HCT116 (cell line): ENCODE measurements at places on chromosomes 5 and 9.

DNA sequence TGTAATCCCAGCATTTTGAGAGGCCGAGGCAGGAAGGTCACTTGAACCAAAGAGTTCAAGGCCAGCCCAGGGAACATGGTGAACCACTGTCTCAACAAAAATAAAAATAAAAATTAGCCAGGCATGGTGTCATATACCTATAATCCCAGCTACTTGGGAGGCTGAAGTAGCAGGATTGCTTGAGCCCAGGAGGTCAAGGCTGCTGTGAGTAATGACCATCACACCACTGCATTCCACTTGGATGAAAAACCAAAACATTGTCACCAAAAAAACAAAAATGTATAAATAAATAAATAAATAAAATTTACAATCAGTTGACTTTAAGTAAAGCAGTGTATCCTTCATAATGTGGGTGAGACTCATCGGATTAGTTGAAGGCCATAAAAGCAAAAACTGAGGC lies 541.4 kb downstream of the CSNK1G3 start:
- no peaks in the 10 kb centered on the region for H3K4me1 ChIP-seq
- DNase-seq: no peak
- H3K27me3 ChIP-seq: no peaks in the 10 kb centered on the region
- no peak overlapping the region for H3K27ac ChIP-seq
- no peak overlapping the region for H3K4me3 ChIP-seq
- H3K36me3 ChIP-seq: no peaks in the 10 kb centered on the region

GRCh38 chr5:158064334-158065123 lies 205.6 kb upstream of the CLINT1 start:
- H3K4me1 ChIP-seq: no peaks in the 10 kb centered on the region
- H3K36me3 ChIP-seq: no peaks in the 10 kb centered on the region
- H3K4me3 ChIP-seq: no peak overlapping the region
- no peak overlapping the region for H3K27ac ChIP-seq

GRCh38 chr5:31948006-31948405 lies 226.1 kb downstream of the GOLPH3 start:
- no peak overlapping the region for H3K4me3 ChIP-seq
- no peaks in the 10 kb centered on the region for H3K36me3 ChIP-seq
- H3K4me1 ChIP-seq: no peaks in the 10 kb centered on the region
- H3K27ac ChIP-seq: no peak overlapping the region
- H3K27me3 ChIP-seq: no peaks in the 10 kb centered on the region

DNA sequence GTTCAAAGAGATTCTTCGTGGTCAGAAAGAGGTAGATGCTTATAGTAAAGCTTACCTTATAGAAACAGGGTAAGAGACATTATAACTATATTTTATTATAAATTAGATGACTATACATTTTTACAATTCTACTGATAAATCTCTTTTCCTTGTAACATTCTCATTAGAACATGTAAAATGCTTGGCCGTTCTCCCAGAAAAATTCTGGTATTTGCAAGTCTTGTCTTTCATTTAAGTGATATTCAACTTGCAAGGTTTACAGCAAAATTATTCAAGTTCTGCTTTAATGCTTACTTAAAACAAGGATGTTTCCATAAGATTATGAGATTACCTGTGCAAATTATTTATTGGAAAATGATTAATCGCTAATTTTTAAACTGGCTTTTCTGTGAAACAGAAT lies 41.3 kb upstream of the CDH18 start:
- no peak overlapping the region for H3K27ac ChIP-seq
- DNase-seq: no peak
- no peaks in the 10 kb centered on the region for H3K27me3 ChIP-seq
- no peaks in the 10 kb centered on the region for H3K36me3 ChIP-seq
- no peaks in the 10 kb centered on the region for H3K4me1 ChIP-seq

DNA sequence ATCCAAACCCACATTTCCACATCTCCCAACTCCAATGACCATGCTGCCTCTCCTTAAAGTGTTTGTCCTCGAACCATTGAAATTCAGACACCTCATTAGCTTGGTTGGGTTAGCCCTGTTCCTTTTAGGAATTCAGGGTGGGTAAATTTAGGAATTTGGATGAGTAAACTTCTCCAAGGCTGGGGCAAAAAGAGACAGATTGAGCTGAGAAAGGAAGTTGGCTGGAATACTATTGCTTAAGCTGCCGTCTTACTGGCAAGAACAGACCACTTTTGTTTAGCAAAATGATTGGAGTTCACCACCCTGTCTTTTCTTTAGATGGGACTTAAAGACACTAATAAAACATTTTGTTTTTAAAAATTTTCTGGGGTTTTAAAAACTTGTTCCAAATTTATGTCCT lies 143.6 kb upstream of the GDNF start:
- no peaks in the 10 kb centered on the region for H3K36me3 ChIP-seq
- H3K4me3 ChIP-seq: no peak overlapping the region
- DNase-seq: no peak
- H3K4me1 ChIP-seq: no peaks in the 10 kb centered on the region
- H3K27ac ChIP-seq: no peak overlapping the region
- peaks cover 34% of the 10 kb centered on the region for H3K27me3 ChIP-seq

GRCh38 chr5:31238497-31238896 lies 45.0 kb downstream of the CDH6 start:
- H3K4me3 ChIP-seq: no peak overlapping the region
- no peaks in the 10 kb centered on the region for H3K4me1 ChIP-seq
- no peak overlapping the region for H3K27ac ChIP-seq
- no peaks in the 10 kb centered on the region for H3K36me3 ChIP-seq
- no peaks in the 10 kb centered on the region for H3K27me3 ChIP-seq

- DNase-seq: peak; percentile 8
- 0 out of 2 replicates have a peak, but pooled peaks cover 8% of the 10 kb centered on the region for H3K4me1 ChIP-seq
- no peaks in the 10 kb centered on the region for H3K36me3 ChIP-seq
- H3K4me3 ChIP-seq: no peak overlapping the region
- no peak overlapping the region for H3K27ac ChIP-seq
Measured at GRCh38 chr9:76687861-76688391, 76.3 kb upstream of the PCA3 start.

- peaks cover 5% of the 10 kb centered on the region for H3K36me3 ChIP-seq
- no peak overlapping the region for H3K4me3 ChIP-seq
- DNase-seq: no peak
- H3K27me3 ChIP-seq: no peaks in the 10 kb centered on the region
- H3K4me1 ChIP-seq: no peaks in the 10 kb centered on the region
Measured at GRCh38 chr9:133775951-133776905, 38.1 kb upstream of the SARDH start.

DNA sequence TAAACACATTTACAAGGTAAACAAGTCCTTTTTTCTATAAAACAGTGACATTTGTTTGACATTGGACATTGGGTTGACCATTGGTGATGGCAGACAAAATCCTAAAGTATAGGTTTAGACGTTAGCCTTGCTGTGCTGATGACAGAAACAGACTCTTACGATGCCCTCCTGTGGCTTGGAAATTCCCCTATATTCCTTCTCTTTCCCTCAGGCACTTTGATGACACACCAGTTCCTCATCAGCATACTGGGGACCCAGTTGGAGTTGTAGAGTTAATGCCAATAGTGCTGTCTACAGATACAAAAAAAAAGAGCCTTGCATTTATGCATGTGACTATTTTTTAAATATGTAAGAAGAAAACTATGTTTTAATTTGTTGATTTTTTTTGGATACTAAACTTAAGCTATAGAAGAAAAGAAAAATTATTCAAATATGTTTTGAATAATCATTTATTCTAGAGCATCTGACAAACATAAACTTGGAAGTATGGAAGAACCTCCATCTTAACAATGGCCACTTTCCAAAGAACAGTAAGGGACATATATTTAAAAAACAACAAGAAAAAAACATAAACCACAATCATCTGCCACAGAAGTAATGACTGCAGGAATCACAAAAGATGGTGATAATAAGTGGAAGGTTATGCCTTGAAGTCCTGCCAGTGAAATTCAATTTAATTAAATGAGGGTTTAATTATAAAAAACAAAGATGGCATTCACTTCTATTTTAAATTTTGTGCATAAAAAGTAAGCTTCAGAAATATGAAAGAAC lies 75.6 kb upstream of the SNCAIP start:
- H3K36me3 ChIP-seq: no peaks in the 10 kb centered on the region
- no peak overlapping the region for H3K4me3 ChIP-seq
- H3K27me3 ChIP-seq: no peaks in the 10 kb centered on the region
- no peak for DNase-seq
- no peak overlapping the region for H3K27ac ChIP-seq

DNA sequence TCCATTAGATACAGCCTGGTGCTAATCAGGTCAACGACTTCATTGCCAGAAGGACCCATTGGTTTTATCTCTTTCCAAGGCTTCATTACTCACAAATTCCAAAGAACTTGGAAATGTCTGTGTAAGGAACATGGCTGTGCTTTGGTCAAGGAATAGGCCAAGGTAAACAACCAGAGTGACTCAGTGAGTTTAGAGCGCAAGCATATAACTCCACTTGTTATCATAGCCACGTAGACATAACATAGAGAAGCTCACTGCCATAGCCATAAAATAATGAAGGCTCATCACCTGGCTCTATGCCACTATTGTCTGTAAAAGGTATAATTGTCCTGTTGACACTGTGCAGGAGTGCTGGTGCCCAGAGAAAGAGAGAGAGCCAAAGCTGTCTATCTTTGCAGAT lies 139.3 kb upstream of the PLCXD3 start:
- no peak for DNase-seq
- no peak overlapping the region for H3K27ac ChIP-seq
- H3K27me3 ChIP-seq: no peaks in the 10 kb centered on the region
- H3K4me3 ChIP-seq: no peak overlapping the region

- H3K27me3 ChIP-seq: no peaks in the 10 kb centered on the region
- no peak for DNase-seq
- H3K27ac ChIP-seq: no peak overlapping the region
Measured at GRCh38 chr9:91092214-91092613, 269.5 kb downstream of the AUH start.

- H3K4me3 ChIP-seq: peak overlapping the region; percentile 78
- peak overlapping the region; percentile 63 for H3K27ac ChIP-seq
- DNase-seq: no peak
- 0 out of 2 replicates have a peak, but pooled peaks cover 2% of the 10 kb centered on the region for H3K36me3 ChIP-seq
Measured at GRCh38 chr9:97695995-97696802, 941 bp downstream of the XPA start.

DNA sequence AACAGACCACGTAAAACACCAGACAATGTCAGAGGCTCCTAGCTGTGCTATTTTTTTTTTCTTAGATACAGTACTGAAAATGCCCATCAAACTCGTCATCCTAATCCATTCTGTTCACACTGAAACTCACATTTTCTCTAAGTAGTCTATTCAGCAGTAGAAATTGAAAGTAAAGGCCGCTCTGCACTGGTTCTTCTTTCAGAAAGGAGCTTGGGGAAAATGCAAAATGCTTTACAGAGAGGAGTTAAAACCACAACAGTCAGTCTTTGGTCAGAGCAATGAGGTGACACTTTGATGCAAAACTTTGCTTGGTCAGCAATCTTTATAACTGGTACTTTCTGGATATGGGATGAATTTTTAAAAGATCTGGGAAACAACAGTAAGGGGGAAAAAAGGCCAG lies 43.8 kb upstream of the SUSD1 start:
- DNase-seq: no peak
- no peak overlapping the region for H3K4me3 ChIP-seq
- no peaks in the 10 kb centered on the region for H3K4me1 ChIP-seq

DNA sequence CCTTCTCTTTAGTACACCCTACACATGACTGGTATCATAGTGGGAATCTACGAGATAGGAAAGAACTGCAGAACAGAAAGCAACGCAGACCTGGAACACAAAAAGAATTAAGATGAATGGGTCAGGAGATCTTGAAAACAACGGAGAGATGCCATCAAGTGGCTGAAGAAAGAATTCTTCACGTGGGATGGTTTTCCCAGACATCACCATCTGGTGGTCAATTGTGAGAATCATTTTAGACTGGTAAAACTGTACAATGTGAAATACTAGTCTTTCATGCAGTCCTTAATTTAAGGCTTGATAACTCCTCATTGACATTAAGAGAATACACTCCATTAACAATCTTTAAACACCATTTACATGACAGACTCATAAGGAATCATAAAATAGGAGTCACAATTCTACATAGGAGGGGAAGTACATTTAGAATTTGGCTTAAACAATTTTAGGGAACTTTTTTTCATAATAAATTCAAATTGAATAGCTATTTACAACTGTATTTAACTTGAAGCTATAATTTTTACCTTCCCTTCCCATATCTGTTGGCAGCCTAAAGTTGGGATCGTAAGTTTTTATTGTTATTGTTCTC lies 128.4 kb upstream of the TRPM3 start:
- H3K27me3 ChIP-seq: peaks cover 2% of the 10 kb centered on the region; the same call in 1 of the 2 replicates
- H3K27ac ChIP-seq: no peak overlapping the region
- H3K4me1 ChIP-seq: no peaks in the 10 kb centered on the region
- DNase-seq: peak; percentile 43

GRCh38 chr5:165504674-165505073 lies 1999.3 kb downstream of the MAT2B start:
- H3K27me3 ChIP-seq: no peaks in the 10 kb centered on the region
- H3K4me1 ChIP-seq: no peaks in the 10 kb centered on the region
- no peak overlapping the region for H3K4me3 ChIP-seq

- no peaks in the 10 kb centered on the region for H3K36me3 ChIP-seq
- H3K27me3 ChIP-seq: peaks cover 3% of the 10 kb centered on the region; the same call in 1 of the 2 replicates
- H3K27ac ChIP-seq: no peak overlapping the region
- no peak overlapping the region for H3K4me3 ChIP-seq
Measured at GRCh38 chr9:121451586-121451985, 48.1 kb downstream of the GGTA1 start.

GRCh38 chr9:114706711-114707110 lies 24.7 kb upstream of the TEX48 start:
- H3K4me3 ChIP-seq: no peak overlapping the region
- H3K4me1 ChIP-seq: no peaks in the 10 kb centered on the region
- H3K27me3 ChIP-seq: peaks cover 5% of the 10 kb centered on the region; the same call in 1 of the 2 replicates
- no peak for DNase-seq

- H3K27ac ChIP-seq: no peak overlapping the region
- H3K27me3 ChIP-seq: no peaks in the 10 kb centered on the region
- DNase-seq: no peak
- no peaks in the 10 kb centered on the region for H3K36me3 ChIP-seq
- no peaks in the 10 kb centered on the region for H3K4me1 ChIP-seq
- H3K4me3 ChIP-seq: no peak overlapping the region
Measured at GRCh38 chr5:155368490-155368889, 354.9 kb downstream of the KIF4B start.

GRCh38 chr9:75369989-75370388 lies 281.7 kb downstream of the OSTF1 start:
- no peak overlapping the region for H3K27ac ChIP-seq
- H3K27me3 ChIP-seq: peaks cover 9% of the 10 kb centered on the region
- DNase-seq: no peak
- no peaks in the 10 kb centered on the region for H3K4me1 ChIP-seq
- no peaks in the 10 kb centered on the region for H3K36me3 ChIP-seq

DNA sequence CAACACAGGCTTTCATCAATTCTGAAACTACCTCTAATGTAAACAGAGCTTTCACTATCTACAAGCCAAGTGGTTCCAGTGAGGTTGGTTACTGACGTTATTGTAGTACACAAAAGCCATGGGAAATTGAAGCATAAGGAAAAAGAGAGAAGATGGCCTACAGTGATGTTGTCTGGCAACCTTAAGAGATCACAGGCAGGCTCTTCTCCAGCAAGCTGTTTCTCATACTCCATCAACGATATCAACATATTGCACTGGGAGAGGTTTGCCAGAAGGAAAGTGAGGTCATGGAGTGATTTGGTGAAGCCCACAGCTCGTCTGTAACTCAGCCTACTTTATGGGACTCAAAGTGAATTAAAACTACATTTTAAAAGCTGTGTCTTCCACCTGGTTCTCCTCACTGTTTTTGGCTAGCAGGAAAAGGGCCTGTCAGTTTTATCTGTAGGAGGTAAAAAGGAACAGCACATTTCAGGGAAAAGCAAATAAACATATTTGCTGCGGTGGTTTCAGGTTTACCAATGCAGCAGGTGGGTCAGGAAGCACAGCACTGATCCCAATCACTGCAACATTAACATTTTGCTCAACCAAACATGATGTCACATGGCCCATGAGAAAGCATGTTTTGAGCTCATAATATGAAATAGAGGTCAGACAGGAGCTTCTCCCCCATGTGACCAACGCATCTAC lies 72.9 kb downstream of the ARSB start:
- DNase-seq: no peak
- no peaks in the 10 kb centered on the region for H3K36me3 ChIP-seq
- no peaks in the 10 kb centered on the region for H3K27me3 ChIP-seq
- no peaks in the 10 kb centered on the region for H3K4me1 ChIP-seq
- no peak overlapping the region for H3K27ac ChIP-seq
